Fibroblast of skin of right quadriceps (primary cell): ENCODE measurements at places on chromosomes 5 and 9.

GRCh38 chr5:126438267-126438666, 15.1 kb downstream of the GRAMD2B start:
- DNase-seq = no peak

DNA sequence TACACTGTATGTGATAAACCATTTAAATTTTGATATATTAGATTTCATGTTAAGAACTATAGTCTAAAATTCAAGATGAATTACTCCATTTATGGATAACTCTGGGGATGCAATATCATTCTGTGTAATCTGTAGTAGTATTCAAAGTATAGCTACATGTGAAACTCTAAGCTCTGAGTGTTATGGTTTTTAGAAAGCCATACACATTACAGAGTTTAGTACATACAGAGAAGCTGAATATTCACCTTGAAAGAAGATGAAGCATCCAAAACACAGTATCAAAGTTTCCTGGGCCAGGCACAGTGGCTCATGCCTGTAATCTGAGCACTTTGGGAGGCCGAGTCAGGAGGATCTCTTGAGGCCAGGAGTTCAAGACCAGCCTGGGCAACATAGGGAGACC, 25.0 kb downstream of the ABHD17B start:
- no peak for DNase-seq

- DNase-seq = no peak
Observed at GRCh38 chr5:139669662-139670368, 21.7 kb downstream of the CXXC5 start.

DNA sequence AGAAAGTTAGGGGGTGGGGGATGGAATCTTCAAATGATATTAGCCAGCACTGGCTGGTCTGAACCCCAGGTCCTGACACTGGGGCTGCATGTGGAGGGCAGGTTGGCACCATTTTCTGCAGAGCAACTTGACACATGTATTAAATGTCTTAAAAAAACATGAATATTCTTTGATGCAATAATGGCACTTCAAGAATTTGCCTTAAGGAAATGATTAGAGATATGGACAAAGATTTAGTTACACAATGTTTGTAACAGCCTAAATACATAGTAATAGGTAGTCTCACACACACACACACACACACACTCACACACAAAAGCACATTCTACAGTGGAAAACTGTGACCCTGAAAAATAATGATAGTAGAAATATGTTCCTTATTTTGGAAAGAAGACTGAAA, 3.6 kb downstream of the SVEP1 start:
- no peak for DNase-seq

DNA sequence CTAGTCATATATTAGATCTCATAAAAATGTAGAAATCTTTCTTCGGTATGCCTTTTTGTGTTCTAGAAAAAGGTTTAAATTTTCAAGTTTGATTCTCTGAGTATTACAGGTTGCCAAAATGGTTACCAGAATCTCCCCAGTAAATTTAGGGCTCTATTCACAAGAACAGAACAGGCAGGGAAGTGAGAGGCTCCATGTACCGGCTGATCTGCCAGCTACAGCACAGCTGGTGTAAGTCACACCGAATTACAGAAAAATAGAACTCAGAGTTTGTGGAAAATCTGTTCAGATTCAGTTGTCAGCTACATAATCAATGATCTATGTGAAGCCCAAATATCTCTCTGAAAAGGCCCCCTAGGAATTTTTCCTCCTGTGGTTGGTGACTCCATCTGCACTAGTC, 10.5 kb downstream of the FAM81B start:
- DNase-seq = no peak

DNA sequence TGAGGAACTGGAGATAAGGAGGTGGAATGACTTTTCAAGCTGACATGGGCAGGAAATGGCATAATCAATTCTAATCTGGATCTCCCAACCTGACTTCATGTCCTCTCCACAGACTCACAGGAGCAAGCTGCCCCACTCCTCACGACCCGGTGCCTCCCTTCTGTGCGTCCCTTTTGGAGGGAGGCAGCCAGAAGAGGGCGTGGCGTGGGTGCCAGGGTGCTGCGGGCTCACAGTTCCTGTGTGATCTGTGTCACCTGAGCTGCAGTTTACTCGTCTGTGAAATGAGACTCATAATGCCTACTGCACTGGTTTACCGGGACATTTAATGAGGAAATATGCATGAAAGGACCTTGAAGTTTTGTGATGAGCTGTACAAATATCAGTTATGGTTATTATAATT, 207.4 kb downstream of the DAB2IP start:
- no peak for DNase-seq
